ENCODE measurements at places on chromosomes 12 and 14. TPM values are rescaled to one million over a fixed set of nuclear protein-coding genes. Genes with fewer than 3 reads are reported as not detected.
A peak's percentile ranks its signal among the peaks of the same experiment; 100 is the strongest.

Gene NYNRIN
- total RNA-seq: 13.0 TPM

- DNase-seq: no peak
These were observed 15.3 kb upstream of the CERS5 start for GRCh38 chr12:50182461-50182860.

DNA sequence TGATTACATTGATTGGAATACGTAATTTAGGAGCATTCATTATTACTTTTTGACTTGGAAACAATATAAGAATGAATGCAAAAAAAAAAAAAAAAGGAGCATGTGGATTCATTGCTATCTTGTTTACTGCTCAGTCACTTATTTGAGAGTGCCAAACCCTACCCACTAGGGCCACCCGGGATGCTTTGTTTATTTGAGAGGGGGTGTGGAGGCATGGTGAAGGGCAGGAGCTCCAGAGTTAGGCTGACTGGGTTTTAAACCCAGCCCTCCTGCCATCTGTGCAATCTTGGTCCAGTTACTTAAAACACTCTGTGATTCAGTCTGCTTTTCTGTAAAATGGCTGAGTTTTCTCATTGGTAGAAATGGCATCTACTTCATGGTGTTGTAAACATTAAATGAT is 195.2 kb downstream of the RAD51B start:
- no peak for DNase-seq

GRCh38 chr12:67433385-67434175 is 164.4 kb downstream of the CAND1 start:
- no peak for DNase-seq

Gene PARPBP
- 9.0 TPM for total RNA-seq

DNA sequence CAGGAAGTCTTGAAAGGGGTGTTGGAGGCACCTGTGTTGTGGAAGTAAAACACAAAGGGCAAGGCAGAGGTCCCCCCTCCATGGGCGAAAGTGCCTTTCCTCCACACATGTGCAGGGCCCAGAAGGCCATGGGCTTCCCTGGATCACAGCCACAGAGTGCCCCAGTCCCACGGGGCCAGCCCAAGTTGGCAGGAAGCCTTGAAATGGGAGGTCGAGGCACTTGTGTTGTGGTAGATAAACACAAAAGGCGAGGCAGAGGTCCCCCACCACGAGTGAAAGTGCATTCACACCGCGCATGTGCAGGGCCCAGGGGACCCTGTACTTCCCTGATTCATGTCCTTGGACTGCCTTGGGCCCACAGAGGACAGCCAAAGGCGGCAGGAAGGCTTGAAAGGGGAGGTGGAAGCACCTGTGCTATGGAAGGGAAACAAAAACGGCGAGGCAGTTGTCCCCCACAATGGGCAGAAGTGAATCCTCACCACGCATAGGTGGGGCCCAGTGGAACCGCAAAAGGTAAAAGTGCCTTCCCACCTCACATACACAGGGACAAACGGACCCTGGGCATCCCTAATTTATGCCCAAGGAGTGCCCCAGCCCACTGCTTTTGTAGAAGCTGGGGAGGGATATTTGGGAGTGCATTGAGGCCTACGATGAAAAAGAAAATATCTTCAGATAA is 585.4 kb downstream of the ALG10 start:
- DNase-seq: no peak

DNA sequence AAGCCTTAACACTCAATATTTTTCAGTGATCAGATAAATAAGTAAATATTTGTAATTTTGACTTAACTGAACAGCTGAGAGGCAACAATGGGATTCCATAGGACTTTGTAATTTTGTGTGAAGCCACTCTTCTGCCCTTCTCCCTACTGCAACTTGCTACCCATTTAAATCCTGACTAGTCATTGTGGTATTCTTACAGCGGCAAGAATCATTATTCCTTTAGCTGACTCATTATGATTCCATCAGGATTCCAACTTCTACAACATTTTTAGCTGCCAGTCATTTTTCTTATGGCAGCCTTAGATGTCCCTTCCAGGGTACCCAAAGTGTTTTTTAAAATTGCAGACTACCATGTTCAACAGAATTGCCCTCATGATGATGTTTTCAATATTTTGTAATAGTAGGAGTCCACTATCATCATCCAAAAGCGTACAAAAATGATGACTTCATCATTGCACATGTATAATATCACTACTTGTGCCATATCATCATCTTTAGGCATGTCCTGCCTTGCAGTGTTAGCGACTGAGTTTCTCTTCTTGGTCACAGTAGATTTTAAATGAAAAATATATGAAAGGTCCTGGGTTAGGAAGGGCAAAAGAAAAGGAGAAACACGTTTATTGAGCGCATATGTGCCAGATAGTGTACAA is 5.1 kb upstream of the MAGOHB start:
- no peak for DNase-seq

Gene PEBP1
- 211 TPM for total RNA-seq

DNA sequence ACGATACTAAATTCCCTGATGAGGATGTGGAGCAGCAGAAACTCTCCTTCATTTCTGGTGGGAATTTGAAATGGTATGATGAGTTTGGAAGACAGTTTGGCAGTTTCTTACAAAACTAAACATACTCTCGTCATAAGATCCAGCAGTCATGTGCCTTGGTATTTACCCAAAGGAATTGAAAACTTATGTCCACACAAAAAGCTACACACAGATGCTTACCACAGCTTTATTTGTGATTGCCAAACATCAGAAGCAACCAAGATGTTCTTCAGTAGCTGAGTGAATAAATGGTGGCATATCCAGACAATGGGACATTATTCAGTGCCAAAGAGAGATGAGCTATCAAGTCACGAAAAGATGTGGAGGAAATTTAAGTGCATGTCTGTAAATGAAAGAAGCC is 10.7 kb upstream of the APOLD1 start:
- DNase-seq: no peak

DNA sequence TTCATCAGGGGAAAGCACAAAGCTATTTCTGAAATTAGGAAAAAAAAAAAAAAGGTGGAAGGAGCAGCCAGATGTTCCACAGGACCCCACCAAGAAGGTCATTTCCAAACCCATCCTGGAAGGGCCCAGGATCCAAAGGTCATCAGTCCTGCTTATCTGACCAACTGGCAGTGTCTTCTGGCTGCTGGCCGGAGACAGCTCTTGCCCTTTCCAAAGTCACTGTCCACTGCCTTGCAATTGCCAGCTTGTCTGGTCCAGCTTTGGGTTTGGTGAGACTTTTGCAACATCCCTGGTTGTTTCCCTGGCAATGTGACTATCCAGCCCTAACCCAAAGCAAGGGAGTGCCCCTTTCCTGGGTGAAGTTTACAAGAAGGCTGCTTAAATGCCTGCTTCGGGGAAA is 18.9 kb upstream of the HSPB8 start:
- DNase-seq: no peak

- no peak for DNase-seq
These were observed 229.9 kb downstream of the NTF3 start for GRCh38 chr12:5661811-5662210.

GRCh38 chr14:68662392-68662791 is 130.5 kb downstream of the ZFP36L1 start:
- DNase-seq: no peak

- no peak for DNase-seq
These were observed 49.7 kb downstream of the FRS2 start for GRCh38 chr12:69519871-69520270.

Gene NKX2-1
- total RNA-seq: not detected

DNA sequence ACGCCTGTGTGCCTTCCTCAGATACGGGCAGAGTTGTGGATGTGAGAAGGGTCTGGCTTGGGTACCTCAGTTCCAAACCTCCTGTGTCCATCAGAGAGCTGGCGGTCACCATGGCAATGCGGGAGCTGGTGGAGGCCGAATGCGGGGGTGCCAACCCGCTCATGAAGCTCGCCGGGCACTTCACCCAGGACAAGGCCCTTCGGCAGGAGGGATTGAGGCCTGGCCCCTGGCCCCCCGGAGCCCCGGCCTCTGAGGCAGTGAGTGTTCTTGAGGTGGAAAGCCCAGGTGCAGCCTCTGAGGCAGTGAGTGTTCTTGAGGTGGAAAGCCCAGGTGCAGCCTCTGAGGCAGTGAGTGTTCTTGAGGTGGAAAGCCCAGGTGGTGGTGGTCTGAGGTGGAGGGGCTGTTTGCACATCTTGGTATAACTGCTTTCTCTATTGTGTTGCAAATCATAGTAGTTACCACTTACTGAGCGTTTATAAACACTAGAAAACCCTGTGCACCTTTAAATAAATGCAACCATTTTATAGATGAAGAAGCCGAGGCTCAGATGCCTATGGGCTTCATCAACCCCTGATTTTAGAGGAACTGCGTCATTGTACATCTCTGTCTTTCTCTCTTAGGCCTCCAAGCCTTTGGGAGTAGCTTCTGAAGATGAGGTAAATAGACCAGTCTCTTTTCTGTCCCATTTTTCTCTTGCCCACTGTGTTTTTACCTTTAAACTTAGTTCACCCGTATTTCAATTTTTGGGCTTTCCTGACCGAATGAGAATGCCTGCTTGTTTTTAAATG is 976 bp downstream of the PEX5 start:
- DNase-seq: peak; percentile 30

- DNase-seq: no peak
These were observed 113.8 kb downstream of the ANO6 start for GRCh38 chr12:45329702-45330101.

All from colonic mucosa (tissue), 4 donors.